ENCODE measurements at places on chromosomes 3 and 15.

- no peak for DNase-seq
These were observed 22.1 kb downstream of the HDGFL3 start for GRCh38 chr15:83185561-83185960.

GRCh38 chr3:178562947-178563232, 26.7 kb downstream of the KCNMB2 start:
- no peak for DNase-seq

GRCh38 chr15:29093696-29094343, 175.8 kb downstream of the NSMCE3 start:
- no peak for DNase-seq

DNA sequence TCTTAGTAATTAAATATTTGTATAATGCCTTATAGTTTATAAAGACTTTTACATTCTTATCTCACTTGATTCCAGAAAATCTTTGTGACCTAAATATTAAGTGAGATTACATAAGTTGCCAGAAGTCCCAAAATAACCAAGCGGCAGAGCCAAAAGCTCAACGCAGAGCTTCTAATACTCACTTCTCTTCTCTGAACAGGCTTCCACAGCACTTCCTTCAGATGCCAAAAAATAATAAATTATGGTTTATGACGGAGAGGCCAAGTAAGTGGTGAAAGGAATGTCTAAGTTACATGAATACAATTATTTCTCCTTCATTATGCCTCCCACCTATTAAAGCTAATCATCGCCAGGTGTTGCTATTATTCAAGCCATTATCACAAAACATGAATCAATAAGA, 110.3 kb downstream of the GBE1 start:
- DNase-seq = no peak

DNA sequence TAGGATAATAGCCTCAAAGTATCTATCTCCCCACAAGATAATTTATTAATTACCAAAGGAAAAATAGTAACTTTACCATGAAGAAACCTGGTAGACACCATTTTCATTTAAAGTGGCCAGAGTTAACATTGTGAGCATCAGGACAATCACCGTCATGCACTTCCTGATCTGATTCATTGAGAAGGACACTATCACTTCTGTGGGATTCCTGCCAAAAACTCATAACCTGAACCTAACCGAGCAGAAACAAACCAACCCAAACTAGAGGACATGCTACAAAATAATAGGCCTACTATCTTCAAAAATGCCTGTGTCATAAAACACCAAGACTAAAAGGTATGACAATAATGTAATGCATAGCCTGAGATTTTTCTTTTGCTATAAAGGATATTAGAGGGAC, 39.0 kb downstream of the FSIP1 start:
- no peak for DNase-seq

DNA sequence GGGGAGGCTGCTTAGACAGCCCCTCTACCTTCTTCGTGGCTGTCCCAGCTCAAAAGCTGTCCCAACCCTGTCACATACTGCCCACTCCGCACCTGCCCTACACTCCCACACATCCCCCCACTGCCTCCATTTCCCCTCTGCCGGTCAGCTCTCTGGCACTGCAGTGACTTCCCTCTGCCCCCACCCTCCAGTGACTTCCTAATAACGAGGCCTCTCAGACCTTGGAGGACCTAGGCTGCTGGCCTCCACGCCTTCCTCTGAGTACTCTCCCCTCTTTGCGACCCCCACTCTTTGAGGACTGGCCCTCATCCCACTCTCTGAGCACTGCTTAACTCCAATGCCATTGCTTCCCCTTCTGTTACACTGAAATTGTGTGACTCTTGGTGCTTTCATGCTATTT, 45.3 kb downstream of the KY start:
- DNase-seq = no peak

GRCh38 chr15:49558929-49559328, 61.7 kb downstream of the FAM227B start:
- no peak for DNase-seq
